ENCODE measurements at places on chromosomes 1 and 21.
A peak's percentile ranks its signal among the peaks of the same experiment; 100 is the strongest.

DNA sequence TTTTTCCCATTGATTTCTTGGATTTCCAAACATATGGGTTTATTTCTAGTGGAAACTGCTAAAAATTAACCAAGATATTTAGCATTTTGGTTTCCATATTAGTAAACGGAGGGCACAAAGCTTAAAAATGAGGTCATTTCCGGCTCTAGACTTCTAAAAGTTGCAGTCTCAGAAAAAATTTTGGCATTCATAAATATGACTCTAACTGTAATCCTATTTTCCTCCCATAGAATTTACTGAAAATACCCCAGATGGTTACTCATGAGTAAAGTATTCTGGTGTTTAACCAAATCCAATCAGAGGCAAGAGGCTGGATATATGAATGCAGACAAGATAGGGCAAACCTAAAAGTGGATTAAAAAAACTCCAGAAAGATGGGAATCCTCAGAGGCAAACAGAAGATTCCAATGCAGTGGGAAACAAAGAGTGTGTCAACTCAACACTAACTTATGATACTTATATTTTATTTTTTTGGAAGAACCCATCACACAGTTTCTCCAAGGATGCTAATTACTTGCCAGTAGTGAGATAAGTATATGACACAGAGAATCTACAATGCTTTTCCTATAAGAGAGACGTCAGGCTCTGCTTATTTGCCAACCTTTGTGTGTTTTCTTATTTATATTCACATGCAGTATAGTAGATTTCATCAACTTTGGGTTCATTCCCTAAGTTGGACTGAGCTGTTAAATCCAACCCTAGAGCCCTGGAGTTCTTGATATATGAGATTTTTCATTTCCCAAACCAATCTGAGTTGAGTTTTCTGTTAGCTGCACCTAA, 90.1 kb upstream of the BCL10 start:
- peak; percentile 62 for DNase-seq

DNA sequence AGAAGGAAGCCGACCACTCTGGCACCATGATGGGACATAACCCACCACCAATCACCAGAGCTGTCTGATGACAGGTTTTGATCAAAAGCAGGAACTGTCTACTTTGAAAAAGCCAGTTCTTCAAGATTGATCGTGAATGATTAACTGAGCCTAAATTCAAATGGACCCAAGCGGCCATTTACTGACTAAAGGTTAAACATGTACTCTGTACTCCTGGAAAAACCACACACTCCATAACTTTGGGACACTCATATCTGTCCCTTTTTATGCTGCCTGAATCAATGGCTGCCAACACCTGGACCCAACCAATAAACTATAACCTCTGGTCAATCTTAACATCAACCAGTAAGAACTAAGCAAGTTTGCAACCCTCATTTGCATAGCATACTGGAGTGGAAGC, 206.6 kb downstream of the URB2 start:
- DNase-seq, result no peak

GRCh38 chr1:23924601-23925000, 11.4 kb upstream of the CNR2 start:
- no peak for DNase-seq

GRCh38 chr1:187027253-187027652, 198.5 kb downstream of the PLA2G4A start:
- DNase-seq, result no peak

DNA sequence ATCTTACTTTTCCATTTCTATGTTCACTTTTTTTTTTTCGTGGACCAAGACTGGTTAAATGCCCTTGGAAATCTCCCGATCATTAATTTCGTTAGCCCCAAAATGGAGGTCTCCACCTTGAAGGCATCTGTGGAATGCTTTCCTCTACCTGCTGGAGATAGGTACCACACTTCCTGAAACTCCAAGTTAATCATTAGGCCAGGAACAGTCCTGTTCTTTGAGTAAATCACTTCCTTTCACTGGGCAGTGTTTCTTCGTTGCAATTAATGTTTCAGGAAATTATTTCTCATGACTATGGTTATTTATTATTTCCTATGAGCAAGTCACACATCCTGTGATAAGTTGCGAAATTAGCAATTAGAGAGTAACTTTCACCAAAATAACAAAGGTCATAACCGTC, 225.2 kb upstream of the LYPLAL1 start:
- DNase-seq, result no peak

DNA sequence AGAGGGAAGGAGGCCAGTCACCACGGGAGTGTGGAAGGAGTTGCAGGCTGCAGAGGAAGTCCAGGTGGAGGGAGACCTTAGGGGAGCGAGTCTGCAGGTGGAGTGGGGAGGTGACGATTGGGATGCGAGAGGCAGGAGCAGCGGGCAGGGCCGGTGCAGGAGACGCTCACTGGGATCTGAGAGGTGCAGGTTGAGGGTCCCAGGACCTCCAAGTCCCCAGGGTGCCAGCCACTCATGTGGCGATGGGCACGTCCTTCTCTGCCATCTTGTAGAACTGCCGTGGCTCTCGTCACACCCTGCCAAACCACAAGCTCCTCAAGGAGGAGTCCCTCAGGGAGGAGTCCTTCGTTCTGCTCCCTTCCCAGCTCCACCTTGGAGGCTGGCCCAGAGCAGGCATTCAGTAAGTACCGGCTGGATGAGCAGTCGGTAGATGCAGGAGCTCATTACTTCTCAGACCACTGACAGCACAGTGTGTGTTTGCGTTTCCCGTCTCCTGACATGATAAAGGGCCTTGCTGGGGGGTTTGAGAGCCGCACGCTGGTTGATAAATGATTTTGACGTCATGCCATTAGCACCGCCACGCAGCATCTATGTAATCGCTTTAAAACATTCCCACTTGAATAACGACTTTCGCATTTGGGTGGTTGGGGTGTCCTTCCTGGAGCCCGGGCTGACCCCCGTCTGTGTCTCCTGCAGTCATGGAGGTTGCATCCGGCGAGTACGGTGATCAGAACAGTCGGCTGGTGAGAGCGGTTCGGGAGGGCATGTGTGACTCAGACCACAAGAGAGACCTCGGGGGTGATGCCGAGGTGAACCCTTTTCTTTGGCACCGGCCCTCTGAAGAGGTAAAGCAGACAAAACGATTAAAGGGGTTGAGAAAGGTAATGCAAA, 27.8 kb downstream of the TFF3 start:
- no peak for DNase-seq

DNA sequence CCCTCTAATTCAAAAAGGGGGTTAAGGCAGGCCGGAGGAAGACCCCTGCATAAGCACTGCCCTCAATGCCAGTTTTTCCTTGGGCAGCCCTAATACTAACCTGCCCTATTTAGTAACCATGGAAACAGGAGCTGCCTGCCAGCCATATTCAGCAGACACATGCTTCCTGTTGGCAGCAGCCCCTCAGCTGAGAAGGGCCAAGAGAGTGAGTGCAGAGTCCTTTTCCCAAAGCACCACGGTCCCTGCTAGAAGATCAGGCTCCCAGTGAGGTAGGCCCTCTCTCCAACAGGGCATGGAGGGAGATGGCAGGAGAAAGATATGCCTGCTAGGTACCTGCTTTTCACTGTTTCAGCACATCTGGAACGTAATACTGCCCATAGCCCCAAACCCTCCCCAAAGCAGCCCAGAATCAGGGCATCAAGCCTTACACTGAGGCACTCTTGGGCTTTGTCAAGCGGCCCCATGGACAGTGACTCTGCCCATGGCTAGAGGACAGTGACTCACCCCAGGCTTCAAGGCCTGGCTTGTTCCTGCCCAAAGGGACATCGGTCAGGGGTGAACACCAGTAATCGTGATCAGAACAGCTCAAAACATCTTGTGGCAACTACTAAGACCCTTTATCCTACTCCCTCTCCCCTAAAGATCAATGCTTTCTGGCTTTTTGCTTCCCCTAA, 64.5 kb downstream of the BCAR3 start:
- DNase-seq, result peak; percentile 39

GRCh38 chr1:30920827-30921226, 12.3 kb upstream of the SDC3 start:
- no peak for DNase-seq

- DNase-seq, result no peak
Observed at GRCh38 chr1:1356796-1357401, 1.5 kb downstream of the MXRA8 start.

DNA sequence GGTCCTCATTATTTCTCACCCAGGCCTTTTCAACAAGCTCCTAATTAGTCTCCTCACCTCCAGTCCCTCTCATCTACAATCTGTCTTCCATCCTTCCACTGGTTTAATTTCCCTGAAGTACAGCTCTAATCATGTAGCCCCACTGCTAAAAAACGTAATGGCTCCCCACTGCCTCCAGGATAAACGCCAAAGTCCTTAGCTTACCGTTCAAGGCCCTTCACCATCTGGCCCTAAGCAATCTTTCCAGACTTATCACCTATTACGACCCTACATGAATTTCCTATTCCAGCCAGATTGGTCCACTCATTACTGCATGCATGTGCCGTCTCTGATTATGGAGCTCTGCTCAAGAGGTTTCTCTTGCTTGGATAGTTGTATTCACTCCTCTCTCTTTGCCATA, 83.1 kb upstream of the DAB1 start:
- DNase-seq, result no peak

Data from RWPE1 (cell line).